GM19239 (cell line): ENCODE measurements at places on chromosomes 2 and 18.

DNA sequence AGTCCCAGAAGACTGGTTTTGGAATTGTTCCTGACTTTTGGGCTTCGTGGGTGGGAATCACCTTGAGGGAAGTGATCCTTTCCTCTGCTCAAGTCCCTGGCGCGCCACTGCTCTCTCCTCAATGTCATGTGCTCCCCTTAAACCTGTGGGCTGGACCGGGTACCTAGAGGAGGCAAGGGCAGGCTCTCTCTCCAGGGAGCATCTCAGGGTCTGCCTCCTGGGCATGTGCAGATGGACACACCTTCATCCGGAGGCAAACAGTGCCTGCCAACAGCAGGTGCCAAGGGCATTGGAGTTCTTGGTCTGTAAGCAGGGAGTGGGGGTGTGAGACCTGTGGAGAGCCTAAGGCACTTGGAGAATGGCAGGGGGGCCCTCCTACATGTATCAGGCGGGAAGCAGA lies 142.6 kb downstream of the INHBB start:
- no peak for DNase-seq

DNA sequence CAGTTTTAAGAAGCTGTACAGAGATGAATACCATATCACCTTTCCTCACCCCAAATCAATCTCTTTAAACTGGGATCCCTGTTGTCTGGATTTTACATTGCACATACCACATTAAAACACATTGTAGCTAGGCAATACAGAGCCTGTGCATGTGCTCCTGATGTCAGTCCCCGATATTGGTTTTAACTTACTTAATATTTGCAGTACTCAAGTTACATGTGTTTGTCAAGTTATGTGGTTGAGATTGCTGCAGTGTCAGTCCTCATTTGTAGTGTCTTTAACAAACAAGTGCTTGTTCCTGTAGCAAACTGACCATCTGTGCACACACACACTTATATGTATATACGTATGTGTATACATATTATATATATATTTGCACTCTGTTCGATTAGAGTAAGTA lies 10.4 kb upstream of the UBE2E3 start:
- DNase-seq: no peak

GRCh38 chr18:46042571-46043123 lies 29.4 kb downstream of the PSTPIP2 start:
- DNase-seq: no peak

DNA sequence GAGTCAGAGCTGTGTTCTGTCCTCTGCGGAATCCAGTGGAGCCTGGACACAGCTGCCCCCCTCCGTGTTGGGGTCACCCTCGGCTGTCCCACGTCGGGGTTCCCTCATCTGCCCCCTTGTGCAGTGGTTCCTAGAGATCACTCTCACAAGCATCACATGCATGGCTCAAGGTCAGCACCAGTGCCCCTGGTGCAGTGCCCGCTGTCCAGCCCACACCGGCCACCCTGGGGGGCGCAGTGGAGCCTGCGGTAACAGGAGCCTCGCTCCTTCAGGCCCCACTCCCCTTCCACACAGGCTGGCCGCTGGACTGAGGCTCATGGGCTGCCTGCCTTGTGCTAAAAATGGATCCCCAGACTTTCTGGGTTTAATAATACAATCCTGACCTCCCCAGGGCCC lies 8.8 kb downstream of the TEKT4 start:
- no peak for DNase-seq

DNA sequence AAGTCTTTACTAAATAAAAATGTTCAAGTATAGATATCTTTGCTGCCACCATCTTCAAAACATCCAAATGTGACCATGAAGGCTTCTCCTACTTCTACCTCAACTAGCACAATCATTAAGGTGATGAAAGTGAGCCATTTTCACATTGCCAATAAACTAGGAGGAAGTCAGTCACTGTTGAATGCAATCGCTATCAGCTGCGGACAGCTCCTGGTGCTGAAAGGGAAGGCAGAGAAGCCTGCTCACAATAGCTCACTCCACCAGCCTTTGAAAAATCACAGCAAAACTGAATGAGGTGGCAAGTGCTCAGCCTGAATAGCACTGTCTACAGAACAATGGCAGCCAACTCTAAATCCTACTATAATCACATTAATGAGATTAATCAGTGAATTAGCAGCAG lies 2.2 kb downstream of the MYT1L start:
- DNase-seq: no peak

GRCh38 chr2:236376566-236377244 lies 112.5 kb upstream of the ASB18 start:
- no peak for DNase-seq

DNA sequence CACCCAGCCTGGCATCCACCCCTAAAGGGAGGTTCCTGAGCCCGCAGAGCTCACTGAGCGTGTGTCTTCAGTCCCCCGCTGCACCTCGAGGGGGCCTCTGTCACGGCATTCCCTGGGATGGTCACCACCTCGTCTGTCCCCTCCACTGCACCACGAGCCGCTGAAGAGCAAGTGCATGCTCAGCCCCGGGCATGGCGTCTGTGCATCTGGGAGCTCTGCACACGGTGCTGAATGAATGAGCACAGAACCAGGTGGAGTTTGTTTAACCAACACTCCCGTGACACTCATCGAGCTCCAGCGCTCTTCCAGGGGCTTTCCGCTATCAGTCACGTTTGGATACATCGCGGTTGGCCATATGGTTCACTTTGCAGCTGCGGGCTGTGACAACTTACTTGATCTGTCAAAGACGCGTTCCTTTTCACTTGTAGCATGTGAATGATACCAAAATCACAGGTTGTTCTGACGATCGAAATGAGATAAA lies 9.2 kb downstream of the ALLC start:
- DNase-seq: no peak
